ENCODE measurements at places on chromosomes 5 and 9.
A peak's percentile ranks its signal among the peaks of the same experiment; 100 is the strongest.

- no peaks in the 10 kb centered on the region for H3K27me3 ChIP-seq
- H3K4me3 ChIP-seq: no peak overlapping the region
- H3K4me1 ChIP-seq: no peaks in the 10 kb centered on the region
These were observed 437.9 kb upstream of the PAPPA start for GRCh38 chr9:115715666-115716065.

- no peak for DNase-seq
- peak overlapping the region; percentile 71 for H3K27ac ChIP-seq
- H3K36me3 ChIP-seq: no peaks in the 10 kb centered on the region
- peak overlapping the region; percentile 84 for H3K4me3 ChIP-seq
- H3K4me1 ChIP-seq: peaks cover 42% of the 10 kb centered on the region
These were observed 41.1 kb upstream of the NEK6 start for GRCh38 chr9:124216474-124217176.

DNA sequence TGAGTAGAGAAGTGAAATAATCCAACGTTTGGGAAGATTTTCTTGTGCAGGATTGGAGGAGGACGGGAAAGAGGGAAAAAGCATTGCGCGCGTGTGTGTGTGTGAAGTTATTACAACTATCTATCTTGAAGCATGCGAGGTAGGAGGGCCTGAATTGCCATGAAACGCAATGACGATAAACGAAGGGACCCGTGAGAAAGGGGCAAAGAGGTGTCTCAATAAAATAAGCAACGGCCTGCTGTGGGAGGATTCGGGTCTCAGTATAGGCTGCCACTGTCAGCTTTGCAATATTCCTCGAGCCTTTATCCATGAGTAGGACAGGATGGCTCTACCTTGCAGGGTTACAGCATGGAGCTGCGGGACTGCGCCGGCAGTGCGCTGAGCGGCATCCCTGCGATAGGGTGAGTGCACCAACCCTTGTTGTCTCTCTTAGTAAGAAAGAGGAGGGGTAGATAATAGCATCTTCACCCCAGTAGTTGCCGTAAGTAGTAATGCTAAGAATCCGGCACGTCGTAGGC lies 631 bp upstream of the RCL1 start:
- peaks cover under 1% of the 10 kb centered on the region for H3K27me3 ChIP-seq
- DNase-seq: peak; percentile 16
- H3K4me1 ChIP-seq: peaks cover 23% of the 10 kb centered on the region
- peak overlapping the region; percentile 93 for H3K27ac ChIP-seq
- no peaks in the 10 kb centered on the region for H3K36me3 ChIP-seq

DNA sequence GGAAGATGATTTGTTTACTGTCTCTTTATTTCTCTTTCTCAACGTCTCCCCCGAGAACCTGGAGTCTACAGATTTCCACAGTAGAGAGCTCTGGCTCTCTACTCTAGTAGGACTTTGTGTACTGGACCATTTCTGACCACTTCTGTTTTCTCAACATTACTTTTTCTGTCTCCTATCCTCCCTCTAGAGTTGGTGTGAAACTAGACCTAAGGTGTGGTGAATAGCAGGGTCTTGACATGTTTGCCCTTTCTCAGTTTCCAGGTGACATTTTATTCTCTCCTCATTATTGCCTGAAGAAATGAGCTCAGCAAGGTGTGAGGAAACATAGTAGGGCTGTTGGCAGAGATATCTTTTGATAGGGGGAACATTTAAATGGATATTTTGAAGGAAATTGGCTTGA lies 62.1 kb upstream of the IL6ST start:
- H3K27ac ChIP-seq: peak overlapping the region; percentile 79
- no peaks in the 10 kb centered on the region for H3K27me3 ChIP-seq
- H3K36me3 ChIP-seq: no peaks in the 10 kb centered on the region
- peaks cover 41% of the 10 kb centered on the region for H3K4me1 ChIP-seq
- peak overlapping the region; percentile 15 for H3K4me3 ChIP-seq

DNA sequence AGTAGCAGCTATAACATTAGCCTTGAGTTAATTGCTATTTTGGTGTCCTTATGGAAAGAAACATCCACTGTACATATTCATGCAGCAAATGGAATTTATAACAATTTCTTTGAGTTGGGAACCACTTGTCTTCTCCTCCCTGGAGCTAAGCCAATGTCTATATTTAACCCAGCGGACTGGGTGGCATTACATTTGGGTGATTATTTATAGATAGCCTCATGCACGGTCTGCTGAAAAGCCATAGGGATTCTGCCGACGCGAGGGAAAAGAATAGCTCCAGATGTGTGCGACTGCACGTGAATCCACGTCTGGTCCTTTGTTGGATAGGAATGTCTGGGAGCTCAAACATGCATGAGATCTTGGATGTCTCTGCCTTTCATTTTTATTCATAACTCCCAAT lies 157.5 kb upstream of the BRINP1 start:
- no peak overlapping the region for H3K4me3 ChIP-seq
- H3K27me3 ChIP-seq: no peaks in the 10 kb centered on the region

GRCh38 chr9:74824654-74825053 lies 63.1 kb downstream of the TRPM6 start:
- H3K36me3 ChIP-seq: peaks cover 2% of the 10 kb centered on the region
- no peaks in the 10 kb centered on the region for H3K4me1 ChIP-seq
- H3K27me3 ChIP-seq: peaks cover 36% of the 10 kb centered on the region
- DNase-seq: no peak
- no peak overlapping the region for H3K27ac ChIP-seq

GRCh38 chr5:72543365-72543764 lies 36.2 kb upstream of the ZNF366 start:
- peaks cover 12% of the 10 kb centered on the region for H3K27me3 ChIP-seq
- H3K36me3 ChIP-seq: no peaks in the 10 kb centered on the region
- H3K27ac ChIP-seq: no peak overlapping the region
- no peak for DNase-seq
- H3K4me1 ChIP-seq: no peaks in the 10 kb centered on the region
- H3K4me3 ChIP-seq: no peak overlapping the region

GRCh38 chr5:122951658-122952057 lies 84.9 kb downstream of the PPIC start:
- no peak overlapping the region for H3K27ac ChIP-seq
- H3K27me3 ChIP-seq: no peaks in the 10 kb centered on the region
- no peak overlapping the region for H3K4me3 ChIP-seq
- no peaks in the 10 kb centered on the region for H3K4me1 ChIP-seq
- peaks cover 7% of the 10 kb centered on the region for H3K36me3 ChIP-seq

DNA sequence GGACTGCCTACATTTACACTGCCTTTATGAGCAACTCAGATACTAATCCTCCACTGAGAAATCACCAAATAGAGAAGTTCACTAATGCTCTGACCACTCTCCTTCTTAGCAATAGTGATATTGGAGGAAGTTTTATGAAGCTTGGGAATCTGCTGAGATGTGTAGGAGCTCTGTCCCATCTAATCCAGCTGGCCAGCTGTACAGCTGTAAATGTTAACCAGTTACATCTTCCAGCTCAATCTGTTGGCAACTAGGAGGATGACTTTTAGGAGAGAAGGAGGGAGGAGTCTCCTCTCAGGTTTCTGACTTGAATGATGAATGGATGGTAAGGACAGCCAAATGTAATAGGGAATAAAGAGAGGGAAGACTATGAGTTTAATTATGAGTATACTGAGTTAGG lies 36.3 kb upstream of the LRRC19 start:
- no peak overlapping the region for H3K27ac ChIP-seq
- peaks cover 4% of the 10 kb centered on the region for H3K4me1 ChIP-seq
- no peaks in the 10 kb centered on the region for H3K27me3 ChIP-seq
- DNase-seq: no peak

DNA sequence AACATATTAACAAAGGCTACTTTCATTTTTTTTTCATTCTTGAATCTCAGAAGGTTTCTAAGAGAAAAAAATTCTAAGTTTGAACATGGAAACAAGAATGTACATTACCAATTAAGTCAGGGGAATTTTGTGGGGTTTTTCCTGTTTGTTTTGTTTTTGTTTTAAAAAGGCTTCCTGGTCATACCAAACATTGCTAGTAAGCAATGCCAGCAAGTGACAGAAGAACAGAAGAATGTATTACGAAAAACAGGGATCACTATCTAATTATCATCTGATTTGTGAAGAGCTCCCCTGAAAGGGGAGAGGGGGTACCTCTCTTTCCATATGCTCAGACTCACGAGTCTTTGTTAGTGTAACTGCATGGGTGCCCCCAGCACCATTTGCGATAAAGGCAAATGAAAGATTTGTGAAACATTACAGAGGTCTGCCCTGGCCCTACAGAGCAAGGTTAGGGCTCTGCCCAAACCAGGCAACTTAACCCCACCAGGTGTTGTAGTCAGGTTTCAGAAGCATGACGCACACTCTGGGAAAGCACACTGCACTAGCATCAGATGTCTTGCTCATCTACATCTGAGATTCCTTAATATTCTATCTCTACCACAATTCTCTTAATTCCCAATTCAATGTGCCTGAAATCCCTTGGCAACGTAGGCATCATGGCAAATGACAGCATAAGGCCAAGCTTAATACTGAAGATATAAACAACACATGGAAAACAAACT lies 268.2 kb downstream of the MLLT3 start:
- no peaks in the 10 kb centered on the region for H3K27me3 ChIP-seq
- no peaks in the 10 kb centered on the region for H3K4me1 ChIP-seq
- H3K27ac ChIP-seq: no peak overlapping the region
- DNase-seq: no peak

GRCh38 chr9:124174433-124174832 lies 83.3 kb upstream of the NEK6 start:
- DNase-seq: no peak
- H3K4me3 ChIP-seq: no peak overlapping the region
- no peaks in the 10 kb centered on the region for H3K27me3 ChIP-seq
- peaks cover 2% of the 10 kb centered on the region for H3K36me3 ChIP-seq
- H3K4me1 ChIP-seq: peaks cover 22% of the 10 kb centered on the region
- H3K27ac ChIP-seq: no peak overlapping the region

GRCh38 chr5:106288979-106289378 lies 1381.8 kb downstream of the EFNA5 start:
- H3K4me1 ChIP-seq: no peaks in the 10 kb centered on the region
- H3K27ac ChIP-seq: no peak overlapping the region
- no peak for DNase-seq
- H3K27me3 ChIP-seq: no peaks in the 10 kb centered on the region
- H3K36me3 ChIP-seq: no peaks in the 10 kb centered on the region

DNA sequence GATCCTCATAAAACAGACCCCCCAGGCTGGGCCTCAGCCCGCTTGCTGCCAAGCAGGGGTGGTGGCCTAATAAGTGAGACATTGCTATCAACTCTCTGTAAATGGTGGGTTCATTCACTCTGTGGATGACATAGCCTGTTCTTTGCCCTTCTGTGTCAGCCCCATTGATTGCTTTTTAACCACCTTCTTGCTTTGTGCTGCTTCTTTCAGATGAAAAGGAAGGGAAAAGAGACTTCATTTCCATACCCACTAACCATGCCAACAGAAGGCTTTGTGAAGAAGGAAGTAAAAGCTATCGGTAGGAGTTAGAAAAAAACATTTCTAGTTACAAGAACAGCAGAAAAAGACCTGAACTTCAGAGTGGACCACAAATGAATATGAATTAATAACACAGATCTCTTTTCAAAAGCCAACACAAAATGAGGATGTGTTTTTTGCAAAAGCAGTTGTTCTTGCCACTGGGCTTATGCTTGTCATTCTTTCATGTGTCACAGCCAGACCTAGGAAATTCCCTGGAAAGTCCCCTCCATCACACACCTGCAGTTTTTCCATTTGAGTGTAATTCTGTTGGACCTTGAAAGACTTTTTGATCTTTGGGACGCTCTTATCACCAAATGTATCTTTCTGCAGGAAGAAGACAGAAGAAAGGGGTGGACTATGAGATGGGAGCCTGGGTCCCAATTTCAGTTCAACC lies 507.7 kb downstream of the CCDC171 start:
- H3K4me3 ChIP-seq: no peak overlapping the region
- H3K36me3 ChIP-seq: no peaks in the 10 kb centered on the region
- H3K27ac ChIP-seq: no peak overlapping the region
- no peak for DNase-seq
- no peaks in the 10 kb centered on the region for H3K27me3 ChIP-seq

DNA sequence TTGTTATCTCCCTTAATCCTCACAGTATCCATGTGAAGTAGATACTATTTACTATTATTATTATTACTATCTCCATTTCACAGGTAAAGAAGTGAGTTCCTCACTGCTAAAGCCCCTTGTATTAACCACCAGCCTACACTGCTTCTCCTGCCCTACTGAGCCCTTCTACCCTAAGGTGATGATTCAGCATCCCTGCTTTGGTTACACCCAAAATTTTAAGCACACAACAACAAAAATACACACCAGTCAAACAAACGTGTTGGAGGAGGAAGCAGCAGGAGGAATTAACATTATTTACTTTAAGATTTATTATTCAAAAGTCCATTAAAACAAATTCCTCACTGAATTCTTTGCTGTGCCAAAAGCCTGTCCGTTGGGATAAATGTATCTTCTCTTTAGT lies 370.2 kb upstream of the BRINP1 start:
- H3K4me3 ChIP-seq: no peak overlapping the region
- no peaks in the 10 kb centered on the region for H3K4me1 ChIP-seq
- H3K27ac ChIP-seq: no peak overlapping the region
- no peaks in the 10 kb centered on the region for H3K27me3 ChIP-seq

- peaks cover 56% of the 10 kb centered on the region for H3K4me1 ChIP-seq
- no peak for DNase-seq
- H3K27me3 ChIP-seq: no peaks in the 10 kb centered on the region
- no peaks in the 10 kb centered on the region for H3K36me3 ChIP-seq
- peak overlapping the region; percentile 81 for H3K4me3 ChIP-seq
- H3K27ac ChIP-seq: peak overlapping the region; percentile 93
These were observed 50.0 kb downstream of the RGS3 start for GRCh38 chr9:113513536-113513935.

DNA sequence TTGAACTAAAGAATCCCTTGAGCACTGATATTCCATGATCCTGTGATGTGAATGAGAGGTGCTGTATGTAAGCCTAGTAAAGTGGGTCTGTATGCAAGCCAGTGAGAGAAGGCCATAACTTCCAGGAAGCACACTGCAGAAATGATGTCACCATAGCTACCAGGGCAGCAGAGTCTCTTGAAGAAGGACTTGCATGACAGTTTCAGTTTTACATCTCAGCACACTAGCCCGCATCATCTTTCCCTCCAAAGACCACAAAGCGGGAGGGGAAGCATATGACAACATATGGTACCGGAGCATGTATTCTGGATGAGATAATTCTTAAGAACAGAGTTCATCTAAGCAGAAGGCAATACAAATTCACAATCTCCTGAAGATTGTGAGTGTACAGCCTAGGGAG lies 37.6 kb upstream of the MAST4 start:
- peaks cover 8% of the 10 kb centered on the region for H3K27me3 ChIP-seq
- no peak overlapping the region for H3K27ac ChIP-seq
- H3K36me3 ChIP-seq: no peaks in the 10 kb centered on the region
- H3K4me3 ChIP-seq: no peak overlapping the region
- DNase-seq: no peak
- peaks cover 4% of the 10 kb centered on the region for H3K4me1 ChIP-seq

GRCh38 chr5:68215898-68216244 lies 315 bp downstream of the PIK3R1 start:
- H3K36me3 ChIP-seq: peaks cover 5% of the 10 kb centered on the region
- DNase-seq: no peak
- peak overlapping the region; percentile 99 for H3K4me3 ChIP-seq

DNA sequence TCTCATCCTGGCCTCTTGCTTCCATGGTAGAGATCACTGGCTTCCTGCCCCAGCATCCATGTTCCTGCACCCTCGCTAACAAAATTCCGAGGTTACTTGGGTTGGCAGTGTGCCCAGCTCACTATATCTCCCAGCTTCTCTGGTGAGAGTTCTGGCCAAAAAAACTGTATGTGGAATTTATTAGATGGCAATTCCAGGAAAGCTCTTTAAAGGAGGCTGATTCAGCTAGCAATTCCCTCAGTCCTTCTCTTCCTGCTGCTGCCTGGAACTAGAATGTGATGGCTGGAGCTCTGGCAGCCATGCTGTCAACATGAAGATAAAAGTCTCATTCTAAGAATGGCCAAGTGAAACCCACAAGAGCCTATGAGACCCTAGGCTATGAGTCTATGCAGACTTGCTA lies 88.8 kb downstream of the SECISBP2 start:
- no peaks in the 10 kb centered on the region for H3K27me3 ChIP-seq
- peaks cover 58% of the 10 kb centered on the region for H3K4me1 ChIP-seq
- peaks cover 5% of the 10 kb centered on the region for H3K36me3 ChIP-seq
- H3K4me3 ChIP-seq: peak overlapping the region; percentile 70
- no peak for DNase-seq
- peak overlapping the region; percentile 92 for H3K27ac ChIP-seq

Measured in T-helper 17 cell (primary cell).